ENCODE measurements at places on chromosomes 6 and 20.

DNA sequence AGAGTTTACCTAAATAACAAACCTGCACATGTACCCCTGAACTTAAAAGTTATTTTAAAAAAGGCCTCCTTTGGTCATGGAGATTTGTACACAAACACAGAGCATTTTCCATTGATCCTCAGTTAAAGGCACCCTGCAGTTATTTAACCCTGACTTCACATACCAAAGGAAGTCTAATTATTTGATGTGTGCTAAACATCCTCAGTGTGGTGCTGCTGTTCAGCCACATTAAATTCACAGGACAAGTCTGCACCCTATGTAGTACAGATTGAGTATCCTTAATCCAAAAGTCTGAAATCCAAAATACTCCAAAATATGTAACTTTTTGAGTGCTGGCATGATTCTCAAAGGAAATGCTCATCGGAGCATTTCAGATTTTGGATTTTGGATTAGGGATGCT, 21.4 kb downstream of the KCNQ5 start:
- DNase-seq: no peak

GRCh38 chr6:131828080-131828479, 20.3 kb downstream of the ENPP1 start:
- no peak for DNase-seq

DNA sequence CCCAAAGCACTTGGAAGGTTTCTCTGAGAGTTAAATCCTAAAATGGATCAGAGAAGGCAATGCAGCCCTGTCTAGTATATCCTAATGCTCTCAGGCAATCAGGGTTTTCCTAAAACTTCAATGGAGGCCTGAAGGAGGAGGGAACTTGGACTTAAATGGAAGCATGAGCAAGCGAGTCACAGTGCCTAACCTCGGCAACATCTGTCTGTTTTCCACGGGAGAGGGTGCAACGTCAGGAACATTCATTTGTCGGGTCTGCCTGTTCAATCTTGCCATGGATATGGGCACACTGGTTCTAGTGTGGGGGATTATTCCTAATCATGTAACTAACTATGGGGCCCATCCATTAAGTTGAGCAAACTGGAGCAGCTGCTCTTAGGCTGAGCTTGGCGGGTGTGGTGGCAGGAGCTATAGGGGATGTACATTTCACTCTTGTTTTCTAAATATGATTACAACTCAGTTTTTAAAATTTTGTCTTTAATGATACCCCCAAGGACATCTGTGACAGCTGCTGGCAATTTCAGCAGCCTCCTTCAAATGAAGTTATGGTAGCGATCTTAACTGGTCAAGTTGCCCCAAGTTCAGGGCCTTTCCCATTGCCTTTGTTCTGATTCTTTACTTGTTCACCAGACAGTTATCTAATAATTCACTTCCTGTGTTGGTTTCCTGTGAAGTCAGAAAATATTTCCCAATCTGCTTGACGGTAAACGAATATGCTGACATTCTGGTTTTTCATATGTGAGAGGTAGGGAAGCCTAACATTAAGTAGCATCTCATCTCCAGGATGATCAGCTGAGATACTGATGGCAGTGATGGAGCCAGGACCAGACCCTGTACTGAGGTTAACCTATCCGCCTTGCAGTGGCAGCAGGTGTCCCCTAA, 21.6 kb downstream of the DSE start:
- no peak for DNase-seq

DNA sequence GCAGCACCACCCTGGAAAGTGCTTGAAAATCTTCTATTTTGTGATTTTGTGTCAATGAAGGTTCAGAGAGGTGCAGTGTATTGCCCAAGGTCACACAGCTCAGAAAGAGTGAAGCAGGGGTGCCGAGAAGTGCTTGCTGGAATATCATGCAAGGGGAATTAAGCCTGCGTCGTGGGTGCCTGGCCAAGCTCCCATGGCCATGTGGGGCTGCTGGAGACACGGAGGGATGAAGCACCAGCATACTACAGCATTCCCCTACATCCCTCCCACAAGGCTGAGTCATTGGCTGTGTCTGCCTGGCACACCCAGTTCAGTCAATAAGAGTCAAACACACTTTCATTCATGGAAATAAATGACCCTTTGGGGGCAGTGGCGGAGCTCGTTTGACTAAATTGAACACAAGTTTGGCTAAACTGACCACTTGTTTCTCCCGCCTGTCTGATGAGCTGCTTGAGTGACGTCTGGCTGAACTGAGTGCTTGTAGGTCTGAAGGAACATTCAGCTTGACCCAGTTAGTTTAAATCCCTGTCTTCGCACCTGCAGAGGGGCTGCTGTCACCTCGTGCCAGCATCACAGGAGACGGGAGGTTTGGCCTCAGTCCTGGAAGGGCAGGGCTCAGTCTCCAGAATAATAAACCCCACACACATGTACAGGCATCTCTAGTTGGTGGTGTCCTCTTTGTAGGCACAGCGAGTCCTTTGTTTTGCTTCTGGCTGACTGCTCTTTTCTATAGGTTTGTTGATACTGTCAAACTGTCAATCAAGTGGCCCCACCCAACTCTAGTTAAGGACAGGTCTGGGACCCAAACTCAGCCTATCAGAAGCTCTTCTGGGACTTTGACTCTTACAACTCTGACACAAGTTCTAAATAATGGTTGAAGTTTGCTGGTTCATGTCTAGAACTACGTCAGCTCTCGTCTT, 8.4 kb upstream of the TGM2 start:
- DNase-seq: no peak

DNA sequence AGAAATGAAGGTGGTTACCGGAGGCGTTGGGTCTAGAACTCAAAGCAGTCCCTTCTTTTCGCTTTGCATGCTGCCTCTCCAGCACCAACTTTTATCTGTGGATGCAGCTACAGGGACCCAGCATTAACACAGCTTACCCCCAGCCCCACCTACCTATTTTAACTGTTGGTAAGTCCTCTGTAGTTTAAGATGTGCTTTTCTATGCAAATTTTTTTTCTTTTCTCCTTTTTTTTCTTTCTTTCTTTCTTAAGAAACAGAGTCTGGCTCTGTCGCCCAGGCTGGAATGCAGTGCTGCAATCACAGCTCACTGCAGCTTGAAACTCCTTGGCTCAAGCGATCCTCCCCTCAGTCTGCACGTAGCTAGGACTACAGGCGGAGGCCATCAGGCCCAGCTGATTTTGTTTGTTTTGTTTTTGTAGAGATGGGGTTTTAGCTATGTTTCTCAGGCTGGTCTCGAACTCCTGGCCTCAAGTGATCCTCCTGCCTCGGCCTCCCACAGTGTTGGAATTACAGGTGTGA, 6.5 kb upstream of the USP45 start:
- DNase-seq: no peak

GRCh38 chr6:108163267-108163643, 2.6 kb upstream of the NR2E1 start:
- no peak for DNase-seq

- no peak for DNase-seq
These were observed 220.5 kb downstream of the FNDC1 start for GRCh38 chr6:159389695-159390094.

- no peak for DNase-seq
These were observed 23.6 kb downstream of the TFAP2A start for GRCh38 chr6:10391299-10391630.

DNA sequence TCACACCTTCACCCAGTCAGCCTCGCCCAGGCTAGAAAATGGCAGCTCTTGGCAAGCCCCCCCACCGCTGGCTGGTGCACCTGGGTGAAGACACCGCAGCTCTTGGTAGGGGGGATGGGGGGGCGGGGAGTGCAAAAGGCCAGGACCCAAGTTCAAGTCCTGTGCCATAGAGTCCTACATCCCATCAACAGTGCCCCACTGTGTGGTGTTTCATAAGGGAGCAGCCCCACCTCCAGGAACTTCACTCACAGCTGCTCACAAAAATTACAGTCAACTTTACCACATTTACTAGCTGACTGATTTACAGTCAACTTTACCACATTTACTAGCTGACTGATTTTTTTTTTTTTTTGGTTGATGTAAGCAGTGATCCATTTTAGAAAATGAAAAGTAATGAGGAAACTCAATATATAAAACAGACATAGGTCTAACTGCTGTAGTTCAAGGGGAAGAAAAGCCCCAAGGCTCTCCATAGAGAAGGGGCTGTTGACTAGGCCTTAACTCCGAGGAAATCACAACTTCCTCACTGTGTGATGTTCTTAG, 208.9 kb upstream of the SNX9 start:
- no peak for DNase-seq

Data from hippocampal formation (tissue), 2 donors.